ENCODE measurements at places on chromosomes 1 and 21.

DNA sequence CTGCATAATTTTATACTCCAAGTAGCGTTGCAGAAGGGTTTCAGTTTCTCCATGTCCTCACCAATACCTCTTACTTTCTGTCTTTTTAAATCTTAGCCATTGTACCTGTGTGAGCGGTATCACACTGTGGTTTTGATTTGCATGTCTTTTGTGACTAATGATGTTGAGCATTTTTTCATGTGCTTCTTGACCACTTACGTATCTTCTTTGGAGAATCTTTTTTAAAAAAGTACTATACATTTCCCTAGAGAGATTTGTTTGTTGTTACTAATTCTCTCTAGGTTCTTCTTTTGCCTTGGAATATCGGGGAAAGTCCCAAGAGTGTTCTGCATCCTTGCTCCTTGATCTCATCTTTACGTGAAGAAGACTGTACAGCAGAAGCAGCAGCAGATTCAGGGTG is 81.8 kb upstream of the WARS2 start:
- H3K4me3 ChIP-seq = no peak overlapping the region
- DNase-seq = no peak
- peaks cover 2% of the 10 kb centered on the region for H3K4me1 ChIP-seq
- H3K36me3 ChIP-seq = no peaks in the 10 kb centered on the region

DNA sequence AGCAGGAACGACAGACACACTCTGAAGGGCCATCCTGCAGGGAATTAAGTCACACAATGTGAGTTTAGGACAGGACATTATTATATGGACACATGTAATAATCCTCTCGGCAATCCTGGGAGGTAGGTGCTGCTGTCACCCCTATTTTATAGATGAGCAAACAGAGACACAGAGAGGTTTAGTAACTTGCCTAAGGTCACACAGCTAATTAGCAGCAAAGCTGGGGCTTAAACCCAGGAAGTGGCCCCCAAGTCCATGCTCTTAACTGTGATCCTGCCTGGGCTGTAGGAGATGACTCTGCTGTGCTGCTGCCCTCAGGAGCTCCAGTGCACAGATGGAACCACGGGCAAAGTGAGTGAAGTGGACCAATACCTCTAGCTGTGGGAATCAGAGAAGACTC is 660.0 kb downstream of the PTPRU start:
- no peaks in the 10 kb centered on the region for H3K36me3 ChIP-seq
- peaks cover 5% of the 10 kb centered on the region for H3K27me3 ChIP-seq
- H3K4me3 ChIP-seq = no peak overlapping the region
- H3K4me1 ChIP-seq = no peaks in the 10 kb centered on the region
- H3K27ac ChIP-seq = no peak overlapping the region

GRCh38 chr1:27333717-27334279 is 8.0 kb upstream of the SYTL1 start:
- no peak overlapping the region for H3K4me3 ChIP-seq
- DNase-seq = no peak
- H3K27ac ChIP-seq = no peak overlapping the region
- peaks cover 17% of the 10 kb centered on the region for H3K36me3 ChIP-seq
- H3K27me3 ChIP-seq = no peaks in the 10 kb centered on the region
- peaks cover under 1% of the 10 kb centered on the region for H3K4me1 ChIP-seq

DNA sequence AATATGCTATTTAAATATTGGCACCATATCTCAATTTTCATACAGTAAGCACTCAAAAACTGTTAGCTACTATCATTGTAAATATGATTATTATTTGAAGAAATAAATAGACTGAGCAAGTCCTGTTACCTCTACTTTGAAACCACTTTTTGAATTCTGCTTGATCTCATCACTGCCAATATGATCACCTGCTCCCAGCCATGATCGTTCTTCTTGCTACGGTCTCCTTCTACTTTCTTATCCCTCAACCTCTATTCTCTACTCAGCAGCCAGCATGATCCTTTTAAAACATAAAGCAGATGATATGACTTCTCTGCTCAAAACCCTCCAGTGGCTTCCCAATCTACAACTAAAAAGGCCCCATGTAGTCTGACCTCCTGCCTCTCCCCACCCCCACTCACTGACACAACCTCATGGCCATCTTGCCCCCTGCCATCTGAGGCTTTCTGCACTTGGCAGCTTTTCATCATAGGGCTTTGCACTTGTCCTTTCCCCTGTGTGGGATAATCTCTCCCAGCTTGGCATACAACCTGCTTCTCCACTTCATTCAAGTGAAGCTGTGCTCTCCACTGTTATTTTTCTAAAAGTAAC is 27.2 kb downstream of the CD34 start:
- no peak overlapping the region for H3K4me3 ChIP-seq
- H3K4me1 ChIP-seq = peaks cover 14% of the 10 kb centered on the region
- H3K36me3 ChIP-seq = no peaks in the 10 kb centered on the region
- H3K27me3 ChIP-seq = peaks cover 15% of the 10 kb centered on the region
- DNase-seq = no peak

DNA sequence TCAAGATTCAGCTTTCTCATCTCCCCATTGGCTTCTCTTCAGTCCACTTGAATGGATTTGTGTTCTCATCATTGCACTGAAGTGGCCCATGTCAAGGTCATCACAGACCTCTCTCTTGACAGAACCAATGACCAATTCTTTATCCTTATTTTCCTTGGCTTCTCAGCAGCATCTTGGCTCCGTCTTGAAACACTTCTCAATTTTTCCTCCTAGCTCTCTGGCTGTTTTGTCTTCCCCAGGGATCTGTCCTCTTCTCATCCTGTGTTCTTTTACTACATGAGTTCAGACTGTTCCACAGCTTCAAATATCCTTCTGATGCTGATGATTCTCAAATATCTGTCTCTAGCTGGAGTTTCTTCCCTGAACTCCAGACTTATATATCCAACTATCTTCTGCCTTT is 78.6 kb downstream of the COLGALT2 start:
- no peak for DNase-seq
- no peak overlapping the region for H3K27ac ChIP-seq
- H3K4me1 ChIP-seq = no peaks in the 10 kb centered on the region
- no peaks in the 10 kb centered on the region for H3K36me3 ChIP-seq
- H3K27me3 ChIP-seq = no peaks in the 10 kb centered on the region
- H3K4me3 ChIP-seq = no peak overlapping the region

- peaks cover 27% of the 10 kb centered on the region for H3K27me3 ChIP-seq
- H3K4me3 ChIP-seq = no peak overlapping the region
- H3K36me3 ChIP-seq = no peaks in the 10 kb centered on the region
- DNase-seq = no peak
- no peak overlapping the region for H3K27ac ChIP-seq
These were observed 52.6 kb downstream of the CD247 start for GRCh38 chr1:167465743-167466142.

DNA sequence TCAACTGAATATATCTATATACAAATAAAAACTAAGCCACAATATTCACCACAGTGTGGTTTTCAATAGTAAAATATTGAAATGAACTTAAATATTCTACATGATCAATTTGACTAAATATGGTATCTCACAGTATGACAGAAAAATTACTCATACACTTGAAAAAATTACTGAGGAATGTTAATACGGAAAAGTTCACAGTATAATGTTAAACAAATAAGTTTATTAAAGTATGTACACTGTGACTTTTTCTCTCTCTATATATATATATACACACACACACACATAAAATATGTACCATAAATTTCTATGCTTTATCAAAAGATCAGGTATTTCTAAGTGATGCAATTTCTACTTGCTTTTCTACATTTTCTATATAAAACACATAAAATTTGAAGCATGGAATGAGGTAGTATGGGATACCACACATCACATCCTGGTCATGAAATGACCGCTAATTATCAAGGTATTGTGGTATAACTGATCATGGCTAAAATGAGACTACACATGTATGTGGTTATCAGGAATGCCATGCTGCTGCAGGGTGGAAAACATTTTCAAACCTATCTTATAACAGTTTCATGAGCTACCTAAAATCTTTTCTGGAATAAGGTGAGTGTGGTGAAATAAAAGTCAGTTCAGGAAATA is 102.3 kb downstream of the CDC42BPA start:
- peak overlapping the region; percentile 9 for H3K27ac ChIP-seq
- H3K4me3 ChIP-seq = no peak overlapping the region
- no peak for DNase-seq
- H3K36me3 ChIP-seq = peaks cover 10% of the 10 kb centered on the region
- peaks cover 20% of the 10 kb centered on the region for H3K4me1 ChIP-seq

GRCh38 chr1:42937836-42938644 is 20.6 kb downstream of the SLC2A1 start:
- peak overlapping the region; percentile 76 for H3K27ac ChIP-seq
- H3K4me1 ChIP-seq = peaks cover 81% of the 10 kb centered on the region
- no peak overlapping the region for H3K4me3 ChIP-seq
- DNase-seq = no peak
- H3K27me3 ChIP-seq = no peaks in the 10 kb centered on the region

GRCh38 chr1:207049974-207050391 is 1.0 kb downstream of the YOD1 start:
- peak overlapping the region; percentile 98 for H3K4me3 ChIP-seq
- H3K27me3 ChIP-seq = no peaks in the 10 kb centered on the region
- H3K4me1 ChIP-seq = peaks cover 53% of the 10 kb centered on the region
- H3K27ac ChIP-seq = peak overlapping the region; percentile 93

DNA sequence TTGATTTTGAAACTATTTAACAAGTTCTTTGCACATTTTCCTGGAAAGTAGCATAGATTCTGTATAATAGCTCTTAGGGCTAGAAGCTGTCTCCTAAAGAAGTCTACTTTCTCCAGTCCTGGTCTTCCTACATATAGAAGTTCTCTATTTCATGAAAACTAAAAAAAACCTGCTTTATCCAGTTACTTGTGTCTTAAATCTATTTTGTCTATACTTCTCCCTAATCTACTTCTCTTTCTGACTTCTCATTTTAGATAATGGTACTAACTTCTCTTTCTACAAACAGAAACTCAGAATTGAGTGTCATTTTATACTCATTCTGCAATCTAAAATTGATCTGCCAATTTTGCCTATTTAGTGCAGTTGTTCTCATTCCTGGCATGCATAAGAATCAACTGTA is 28.7 kb downstream of the PDE4B start:
- no peak for DNase-seq
- H3K36me3 ChIP-seq = no peaks in the 10 kb centered on the region
- H3K27me3 ChIP-seq = peaks cover 20% of the 10 kb centered on the region
- H3K4me1 ChIP-seq = no peaks in the 10 kb centered on the region

DNA sequence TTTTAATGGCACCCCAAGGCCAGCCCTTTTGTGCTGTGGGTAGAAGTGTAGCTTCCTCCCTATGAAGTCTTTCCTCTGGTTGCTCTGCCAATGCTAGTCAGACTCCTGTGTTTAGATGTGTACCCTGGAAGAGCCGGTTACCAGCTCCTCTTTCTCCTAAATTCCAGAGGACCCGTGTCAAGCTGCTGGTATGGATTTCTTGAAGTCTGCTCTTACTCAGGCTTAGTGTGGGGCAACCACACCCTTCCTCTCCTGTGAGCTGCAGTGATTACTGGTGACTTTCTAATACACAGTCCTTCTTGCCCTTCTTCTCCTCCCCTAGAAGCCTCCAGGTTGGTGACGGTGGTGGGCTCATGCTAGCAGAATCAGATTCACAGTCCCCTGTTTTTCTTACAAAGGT is 74.1 kb upstream of the AKT3 start:
- peak overlapping the region; percentile 96 for H3K27ac ChIP-seq
- H3K4me3 ChIP-seq = no peak overlapping the region
- no peak for DNase-seq
- H3K36me3 ChIP-seq = no peaks in the 10 kb centered on the region
- peaks cover 63% of the 10 kb centered on the region for H3K4me1 ChIP-seq

DNA sequence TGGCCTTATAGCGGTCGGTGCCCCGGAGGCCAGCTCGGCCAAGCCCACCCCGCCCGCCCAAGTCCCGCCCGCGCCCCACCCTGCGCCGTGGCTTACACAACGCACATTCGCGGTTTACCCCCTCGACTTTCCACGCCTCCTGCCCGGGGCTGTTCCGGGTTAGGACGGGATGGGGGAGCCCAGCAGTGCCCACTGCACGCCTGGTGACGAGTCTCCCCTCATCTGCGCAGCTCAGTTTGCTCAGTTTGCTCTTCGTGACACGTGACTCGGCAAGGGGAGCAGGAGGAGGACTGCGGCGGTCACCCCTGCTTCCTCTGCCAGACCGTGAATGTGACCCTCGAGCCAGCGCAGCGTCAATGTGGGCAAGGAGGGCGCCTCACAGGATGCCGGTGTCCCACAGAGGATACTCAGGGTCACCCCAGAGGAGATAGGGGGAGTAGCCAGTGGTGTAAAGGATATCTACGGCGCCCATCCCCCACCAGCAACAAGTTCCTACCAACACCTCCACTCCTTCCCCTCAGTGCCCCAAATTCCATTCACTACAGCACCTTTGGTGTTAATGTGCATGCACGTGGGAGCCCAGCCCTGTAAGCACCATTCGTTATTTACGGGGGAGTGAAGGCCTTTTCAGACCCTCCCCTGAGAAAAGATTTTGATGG is 350 bp upstream of the S100A6 start:
- no peaks in the 10 kb centered on the region for H3K36me3 ChIP-seq
- no peak for DNase-seq
- H3K4me1 ChIP-seq = peaks cover 50% of the 10 kb centered on the region
- no peaks in the 10 kb centered on the region for H3K27me3 ChIP-seq
- no peak overlapping the region for H3K4me3 ChIP-seq

DNA sequence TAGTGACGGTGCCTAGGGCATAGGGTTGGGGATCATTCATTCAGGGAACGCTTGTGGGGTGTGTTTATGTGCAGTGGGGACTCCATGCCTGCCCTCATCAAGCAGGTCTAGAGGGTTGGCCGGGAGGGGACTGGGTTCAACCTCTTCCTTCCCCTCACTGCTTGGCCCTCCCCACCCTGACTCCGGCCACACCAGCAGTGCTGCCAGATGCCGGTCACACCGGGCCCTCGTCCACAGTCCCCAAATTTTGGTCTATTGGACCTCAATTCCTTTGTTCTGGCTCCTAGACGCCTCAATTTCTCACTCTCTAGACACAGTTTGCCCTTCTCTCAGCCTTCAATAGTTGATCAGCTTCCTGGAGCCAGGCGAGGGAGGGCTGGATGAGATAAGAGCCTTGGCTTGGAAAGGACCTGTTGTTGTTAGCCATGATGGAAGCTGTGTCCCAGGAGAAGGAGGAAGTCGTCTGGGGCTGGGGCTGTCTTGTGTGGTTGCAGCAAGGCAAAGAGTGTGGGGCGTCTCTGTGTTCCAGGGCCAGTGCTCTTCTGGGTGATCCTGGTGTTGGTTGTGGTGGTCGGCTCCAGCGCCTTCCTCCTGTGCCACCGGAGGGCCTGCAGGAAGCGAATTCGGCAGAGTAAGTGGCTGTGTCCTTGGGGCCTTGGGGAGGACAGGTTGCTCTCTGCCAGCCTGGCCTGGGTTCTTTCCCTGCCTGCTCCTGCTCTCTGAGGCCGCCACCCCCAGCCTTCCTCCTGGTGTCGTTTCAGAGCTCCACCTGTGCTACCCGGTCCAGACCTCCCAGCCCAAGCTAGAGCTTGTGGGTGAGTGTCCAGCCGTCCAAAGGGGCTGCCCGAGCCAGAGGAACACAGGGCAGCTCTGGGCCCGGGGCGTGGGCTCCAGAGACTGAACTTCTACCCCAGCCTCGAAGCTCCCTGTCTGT is 41.1 kb upstream of the TNFRSF1B start:
- no peak overlapping the region for H3K4me3 ChIP-seq
- peaks cover 34% of the 10 kb centered on the region for H3K4me1 ChIP-seq
- no peak overlapping the region for H3K27ac ChIP-seq
- DNase-seq = no peak
- peaks cover 26% of the 10 kb centered on the region for H3K27me3 ChIP-seq
